ENCODE measurements at places on chromosomes 3 and 15. TPM values are rescaled to one million over a fixed set of nuclear protein-coding genes. Genes with fewer than 3 reads are reported as not detected.
A peak's percentile ranks its signal among the peaks of the same experiment; 100 is the strongest.

The LRRK1 gene
- total RNA-seq = 7.1 TPM

The RASGRP1 gene
- total RNA-seq = 0.45 TPM

The MITF gene
- 29.5 TPM for total RNA-seq

The CASR gene
- 1.2 TPM for total RNA-seq

The HTR3E gene
- total RNA-seq = not detected

The CYP8B1 gene
- not detected for total RNA-seq

The GPR27 gene
- 2.3 TPM for total RNA-seq

The RHCG gene
- total RNA-seq = not detected

DNA sequence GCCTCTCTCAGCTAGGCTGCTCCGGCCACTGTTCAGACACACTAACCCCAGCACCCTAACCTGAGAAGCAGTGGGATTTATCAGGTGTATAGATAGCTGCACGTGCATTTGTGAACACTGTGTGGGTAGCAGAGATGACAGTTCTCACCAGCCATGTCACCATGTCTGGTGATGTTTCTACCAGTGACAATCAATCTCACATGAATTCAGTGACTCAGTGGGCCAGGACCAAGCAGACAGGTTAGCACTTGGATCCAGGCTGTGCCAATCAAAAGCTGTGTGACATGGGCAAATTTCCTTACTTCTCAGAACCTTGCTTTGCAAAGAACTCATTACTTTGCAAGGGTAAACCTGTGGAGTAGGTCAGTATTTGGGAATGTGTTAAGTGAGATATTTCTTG is 65.3 kb upstream of the GATM start:
- no peaks in the 10 kb centered on the region for H3K36me3 ChIP-seq
- no peak overlapping the region for H3K4me3 ChIP-seq

DNA sequence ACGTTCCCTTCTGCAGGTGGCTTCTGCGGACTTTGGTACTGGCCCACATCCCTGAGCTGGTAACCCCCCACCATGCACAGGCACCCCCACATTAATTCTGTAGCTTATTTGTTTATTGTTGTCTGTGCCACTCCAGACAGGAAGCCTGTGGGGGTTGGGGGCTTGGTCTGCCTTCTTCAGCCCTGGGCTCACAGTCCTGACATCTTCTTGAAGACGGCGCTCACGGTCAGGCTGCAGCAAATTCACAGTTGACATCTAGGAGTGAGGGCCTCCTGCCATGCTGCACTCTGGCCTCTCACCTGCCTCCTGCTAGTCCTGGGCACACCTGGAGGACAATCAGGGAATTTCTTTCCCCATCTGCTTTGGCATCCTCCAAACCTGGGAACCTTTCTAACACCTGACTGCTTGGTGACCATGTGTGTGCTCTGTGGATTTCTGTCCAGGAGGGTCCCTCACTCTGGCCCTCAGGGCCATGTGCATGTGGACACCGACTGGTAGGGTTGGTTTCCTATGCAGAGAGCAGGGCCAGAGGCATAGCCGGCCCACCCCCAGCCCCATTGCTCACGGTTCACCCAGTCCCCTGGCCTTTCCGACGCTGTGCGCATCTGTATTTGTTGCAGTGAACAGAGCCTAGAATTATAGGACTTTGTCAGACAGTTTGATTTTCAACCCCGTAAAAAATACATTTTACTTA is 68.8 kb downstream of the APBA2 start:
- H3K27me3 ChIP-seq = no peaks in the 10 kb centered on the region
- no peaks in the 10 kb centered on the region for H3K4me1 ChIP-seq
- no peaks in the 10 kb centered on the region for H3K36me3 ChIP-seq
- no peak overlapping the region for H3K27ac ChIP-seq
- no peak overlapping the region for H3K4me3 ChIP-seq

GRCh38 chr3:48832684-48833083 is 15.0 kb downstream of the PRKAR2A start:
- no peak for DNase-seq
- H3K36me3 ChIP-seq = no peaks in the 10 kb centered on the region
- H3K4me3 ChIP-seq = no peak overlapping the region
- no peak overlapping the region for H3K27ac ChIP-seq

DNA sequence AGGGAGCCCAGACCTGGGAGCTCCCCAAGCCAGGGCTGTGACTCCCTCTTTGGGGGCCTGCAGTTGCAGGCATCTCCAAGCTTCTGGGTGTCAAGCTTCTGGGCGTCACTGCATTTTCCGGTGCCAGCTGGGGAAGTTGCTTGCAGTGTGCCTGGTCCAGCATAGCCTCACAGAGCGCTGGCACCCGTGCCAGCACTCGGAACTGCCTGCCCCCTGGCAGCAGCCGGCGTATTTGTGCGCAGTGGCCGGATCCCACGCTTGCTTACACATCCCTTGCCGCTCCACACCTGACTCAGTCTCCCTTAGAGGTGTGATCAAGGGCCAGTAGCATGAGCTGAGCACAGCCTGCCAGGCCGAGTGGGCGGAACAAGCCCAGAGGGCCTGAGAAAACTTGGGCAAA is 37.0 kb downstream of the COMMD2 start:
- H3K4me3 ChIP-seq = no peak overlapping the region
- no peak for DNase-seq
- no peaks in the 10 kb centered on the region for H3K36me3 ChIP-seq
- no peaks in the 10 kb centered on the region for H3K27me3 ChIP-seq
- H3K4me1 ChIP-seq = no peaks in the 10 kb centered on the region
- H3K27ac ChIP-seq = no peak overlapping the region

DNA sequence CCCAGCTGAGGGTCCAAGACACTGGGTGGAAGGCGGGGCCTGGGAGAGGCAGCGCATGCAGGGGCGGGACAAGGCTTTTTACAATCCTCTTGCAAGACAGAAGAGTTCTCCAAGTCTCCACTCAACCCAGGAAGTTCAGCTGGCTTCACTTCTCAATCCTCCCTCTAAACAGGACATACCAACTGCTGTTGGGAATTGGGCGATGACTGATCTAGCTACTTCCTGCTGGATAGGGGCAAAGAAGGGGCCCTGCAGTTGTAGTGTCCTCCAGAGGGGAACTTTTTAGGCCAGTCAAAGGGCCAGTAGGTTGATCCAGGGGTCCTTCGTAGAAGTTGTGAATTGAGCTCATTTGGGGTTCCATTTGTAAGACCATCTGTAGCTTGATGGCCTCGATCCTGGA is 94.6 kb upstream of the TERB2 start:
- peaks cover 6% of the 10 kb centered on the region for H3K4me1 ChIP-seq
- no peaks in the 10 kb centered on the region for H3K27me3 ChIP-seq
- H3K4me3 ChIP-seq = no peak overlapping the region
- peak overlapping the region; percentile 79 for H3K27ac ChIP-seq
- no peaks in the 10 kb centered on the region for H3K36me3 ChIP-seq

- no peak for DNase-seq
- H3K4me1 ChIP-seq = peaks cover 20% of the 10 kb centered on the region
- no peaks in the 10 kb centered on the region for H3K27me3 ChIP-seq
- H3K4me3 ChIP-seq = no peak overlapping the region
- no peaks in the 10 kb centered on the region for H3K36me3 ChIP-seq
Measured at GRCh38 chr3:31551646-31552045, 18.9 kb downstream of the STT3B start.

- DNase-seq = no peak
- H3K27ac ChIP-seq = no peak overlapping the region
- H3K4me3 ChIP-seq = no peak overlapping the region
- no peaks in the 10 kb centered on the region for H3K4me1 ChIP-seq
- no peaks in the 10 kb centered on the region for H3K27me3 ChIP-seq
- H3K36me3 ChIP-seq = no peaks in the 10 kb centered on the region
Measured at GRCh38 chr15:41866263-41866703, 27.6 kb downstream of the SPTBN5 start.

GRCh38 chr3:6679510-6679909 is 181.4 kb upstream of the GRM7 start:
- no peaks in the 10 kb centered on the region for H3K36me3 ChIP-seq
- no peak overlapping the region for H3K27ac ChIP-seq
- H3K27me3 ChIP-seq = no peaks in the 10 kb centered on the region
- H3K4me3 ChIP-seq = no peak overlapping the region
- DNase-seq = no peak

DNA sequence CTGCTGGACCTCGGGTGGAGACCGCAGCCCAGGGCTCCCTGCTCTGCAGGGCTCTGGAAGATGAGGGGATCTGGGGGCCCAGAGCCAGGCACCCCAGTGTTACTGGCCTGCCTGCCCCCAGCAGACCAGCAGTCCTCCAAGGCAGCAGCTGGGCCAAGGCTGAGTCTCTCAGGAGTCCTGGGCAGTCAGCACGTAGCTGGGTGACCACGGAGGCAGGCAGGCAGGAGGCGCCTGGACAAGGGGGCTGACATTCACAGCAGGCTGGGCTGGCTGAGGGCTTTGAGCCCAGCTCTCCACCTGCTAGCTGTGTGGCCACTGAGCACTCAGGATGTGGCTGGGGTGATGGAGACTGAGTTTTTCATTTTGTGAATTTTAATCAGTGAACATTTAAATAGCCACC is 67.9 kb downstream of the IQSEC1 start:
- no peaks in the 10 kb centered on the region for H3K4me1 ChIP-seq
- no peaks in the 10 kb centered on the region for H3K36me3 ChIP-seq
- H3K27ac ChIP-seq = no peak overlapping the region
- no peaks in the 10 kb centered on the region for H3K27me3 ChIP-seq

DNA sequence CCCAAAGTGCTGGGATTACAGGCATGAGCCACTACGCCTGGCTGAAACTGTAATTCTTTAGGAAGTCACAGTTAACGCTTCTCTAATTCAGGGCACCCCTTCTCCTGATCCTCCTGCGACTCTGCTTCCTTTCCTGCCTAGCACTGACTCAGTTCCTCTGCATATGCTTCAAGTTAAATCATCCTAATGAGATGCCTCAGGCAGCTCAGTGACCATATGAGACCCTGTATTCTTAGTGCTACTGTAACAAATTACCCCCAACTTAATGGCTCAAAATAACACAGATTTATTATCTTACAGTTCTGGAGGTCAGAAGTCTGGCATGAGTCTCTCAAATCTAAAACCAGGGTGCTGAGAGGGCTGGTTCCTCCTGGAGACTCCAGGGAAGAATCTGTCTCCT is 271.8 kb upstream of the LYSMD4 start:
- H3K4me1 ChIP-seq = no peaks in the 10 kb centered on the region
- H3K36me3 ChIP-seq = no peaks in the 10 kb centered on the region
- H3K27me3 ChIP-seq = no peaks in the 10 kb centered on the region
- no peak overlapping the region for H3K27ac ChIP-seq
- H3K4me3 ChIP-seq = no peak overlapping the region

DNA sequence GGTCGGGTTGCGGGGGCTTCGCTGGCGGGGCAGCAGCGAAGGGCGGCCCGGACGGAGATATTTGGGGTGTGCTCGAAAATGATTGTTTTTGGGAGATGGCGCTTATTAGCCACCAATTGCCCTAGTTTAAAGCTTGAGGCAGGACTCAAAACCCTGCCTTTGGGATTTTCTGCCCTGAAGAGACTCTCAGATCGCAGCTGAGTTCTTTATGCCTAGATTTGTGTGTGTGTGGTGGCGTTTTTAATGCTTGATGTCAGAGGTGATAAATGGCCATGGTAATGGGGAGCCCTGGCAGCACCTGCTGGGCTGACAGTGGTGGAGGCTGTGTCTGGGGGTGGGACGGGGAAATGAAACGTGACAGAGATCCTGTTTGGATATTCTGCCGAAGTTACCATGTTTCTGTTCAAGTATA is 604 bp downstream of the KCTD6 start:
- H3K36me3 ChIP-seq = no peaks in the 10 kb centered on the region
- H3K27me3 ChIP-seq = no peaks in the 10 kb centered on the region
- H3K27ac ChIP-seq = peak overlapping the region; percentile 78
- peak; percentile 18 for DNase-seq

- H3K27me3 ChIP-seq = no peaks in the 10 kb centered on the region
- no peak overlapping the region for H3K4me3 ChIP-seq
- H3K27ac ChIP-seq = no peak overlapping the region
- H3K36me3 ChIP-seq = no peaks in the 10 kb centered on the region
Measured at GRCh38 chr15:40111888-40112287, 3.2 kb upstream of the BMF start.

DNA sequence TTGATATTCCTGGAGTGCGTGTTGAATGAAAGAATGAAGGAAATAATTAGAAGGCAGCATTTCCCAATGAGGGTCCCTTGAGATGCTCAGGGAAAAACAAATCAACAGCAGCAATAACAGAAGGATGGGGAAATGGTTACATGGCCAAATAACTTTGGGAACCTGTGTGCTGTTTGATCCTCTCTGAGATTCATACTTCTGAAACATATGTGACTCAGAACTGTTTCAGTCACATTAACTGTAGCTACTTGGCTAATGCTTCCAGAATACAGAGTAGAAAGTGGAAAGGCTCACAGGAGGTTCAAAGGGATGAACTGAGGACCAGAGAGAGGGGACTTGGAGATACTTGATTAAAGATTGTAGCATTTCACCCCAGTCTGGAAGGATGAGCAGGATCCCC is 258.2 kb downstream of the SLCO3A1 start:
- no peaks in the 10 kb centered on the region for H3K4me1 ChIP-seq
- H3K27ac ChIP-seq = no peak overlapping the region
- H3K4me3 ChIP-seq = no peak overlapping the region
- no peaks in the 10 kb centered on the region for H3K27me3 ChIP-seq
- no peak for DNase-seq

DNA sequence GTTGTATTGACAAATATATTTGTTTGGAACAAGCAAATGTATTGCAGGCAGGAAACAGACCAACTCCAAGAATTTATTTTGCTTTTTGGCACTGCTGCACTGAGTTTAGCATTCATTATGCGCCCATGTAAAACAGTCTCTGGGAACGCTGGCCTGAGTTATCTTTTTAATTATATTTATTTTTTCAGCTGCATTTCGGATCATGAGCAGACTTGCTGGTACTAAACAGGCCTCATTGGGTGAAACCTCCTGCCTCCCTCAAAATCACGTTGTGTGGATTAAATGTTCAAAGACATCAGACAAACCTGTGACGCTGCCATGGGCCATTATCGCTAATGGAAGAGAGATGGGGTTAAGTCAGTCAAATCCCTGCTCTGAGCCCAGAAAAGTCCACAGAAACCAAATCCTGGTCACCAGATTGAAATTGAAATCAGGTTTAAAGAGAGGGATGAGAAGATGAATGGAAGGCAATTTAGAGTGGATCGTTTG is 511.1 kb upstream of the PROK2 start:
- peaks cover 5% of the 10 kb centered on the region for H3K4me1 ChIP-seq
- no peak for DNase-seq
- no peaks in the 10 kb centered on the region for H3K27me3 ChIP-seq
- H3K36me3 ChIP-seq = no peaks in the 10 kb centered on the region

- no peaks in the 10 kb centered on the region for H3K36me3 ChIP-seq
- H3K27me3 ChIP-seq = no peaks in the 10 kb centered on the region
- no peak overlapping the region for H3K27ac ChIP-seq
- DNase-seq = no peak
Measured at GRCh38 chr15:95247071-95247984, 1016.0 kb downstream of the MCTP2 start.

DNA sequence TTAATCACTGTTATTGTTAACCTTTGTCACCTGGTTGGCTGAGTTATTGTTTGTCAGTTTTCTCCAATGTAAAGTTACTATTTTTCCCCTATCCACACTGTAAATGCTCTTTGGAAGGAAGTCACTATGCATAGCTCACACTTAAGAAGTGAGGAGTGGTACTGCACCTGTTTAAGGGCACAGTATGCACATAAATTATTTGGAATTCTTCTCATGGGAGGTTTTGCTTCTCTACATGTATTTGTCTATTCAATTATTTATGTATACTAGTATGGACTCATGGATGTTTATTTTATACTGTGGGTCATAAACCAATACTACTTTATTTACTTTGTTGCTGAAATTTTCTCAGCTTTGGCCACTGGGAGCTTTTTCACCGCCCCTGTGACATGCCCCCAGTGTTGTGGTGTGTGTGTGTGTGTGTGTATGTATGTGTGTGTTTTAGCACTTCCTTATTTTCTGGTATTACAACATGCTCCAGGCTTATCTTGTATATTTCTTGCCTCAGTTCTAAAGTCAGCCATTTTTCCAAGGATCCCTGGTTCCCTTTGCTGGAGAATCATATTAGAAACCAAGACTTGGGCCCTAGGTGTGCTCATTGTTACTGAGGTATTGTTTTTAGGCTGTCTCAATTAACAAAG is 290.5 kb downstream of the KBTBD8 start:
- no peaks in the 10 kb centered on the region for H3K27me3 ChIP-seq
- no peak overlapping the region for H3K4me3 ChIP-seq
- no peaks in the 10 kb centered on the region for H3K4me1 ChIP-seq
